ENCODE measurements at places on chromosomes 6 and 20.
A peak's percentile ranks its signal among the peaks of the same experiment; 100 is the strongest.

DNA sequence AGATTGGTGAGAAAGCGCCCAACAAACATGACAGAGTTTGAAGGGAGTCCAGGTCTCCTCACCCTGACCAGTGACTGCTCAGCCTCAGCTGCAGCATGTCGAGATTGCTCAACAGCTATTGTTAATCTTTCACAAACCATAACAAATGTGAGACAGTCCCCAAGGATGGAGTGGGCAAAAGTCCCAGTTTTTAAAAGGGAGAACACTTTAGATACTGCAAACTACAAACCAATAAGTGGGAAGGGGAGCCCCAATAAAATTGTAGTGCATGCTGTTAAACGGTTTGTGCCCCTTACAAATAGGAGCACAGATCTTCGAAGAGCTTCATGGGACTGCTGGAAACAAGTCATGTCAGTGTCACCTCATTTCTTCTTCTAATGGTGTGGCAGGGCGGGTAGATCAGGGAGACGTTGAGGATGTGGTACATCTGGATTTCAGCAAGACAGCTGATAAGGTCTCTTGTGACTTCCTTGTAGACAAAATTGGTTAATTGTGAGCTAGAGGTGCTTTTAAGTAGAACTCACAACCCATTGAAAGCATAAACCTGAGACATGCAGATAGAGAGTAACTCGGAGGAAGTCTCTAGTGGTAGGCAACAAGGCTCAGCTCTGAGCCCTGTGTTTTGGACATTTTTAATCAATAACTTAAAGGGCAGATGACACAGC lies 134.0 kb upstream of the ARMC2 start:
- DNase-seq: peak; percentile 60

DNA sequence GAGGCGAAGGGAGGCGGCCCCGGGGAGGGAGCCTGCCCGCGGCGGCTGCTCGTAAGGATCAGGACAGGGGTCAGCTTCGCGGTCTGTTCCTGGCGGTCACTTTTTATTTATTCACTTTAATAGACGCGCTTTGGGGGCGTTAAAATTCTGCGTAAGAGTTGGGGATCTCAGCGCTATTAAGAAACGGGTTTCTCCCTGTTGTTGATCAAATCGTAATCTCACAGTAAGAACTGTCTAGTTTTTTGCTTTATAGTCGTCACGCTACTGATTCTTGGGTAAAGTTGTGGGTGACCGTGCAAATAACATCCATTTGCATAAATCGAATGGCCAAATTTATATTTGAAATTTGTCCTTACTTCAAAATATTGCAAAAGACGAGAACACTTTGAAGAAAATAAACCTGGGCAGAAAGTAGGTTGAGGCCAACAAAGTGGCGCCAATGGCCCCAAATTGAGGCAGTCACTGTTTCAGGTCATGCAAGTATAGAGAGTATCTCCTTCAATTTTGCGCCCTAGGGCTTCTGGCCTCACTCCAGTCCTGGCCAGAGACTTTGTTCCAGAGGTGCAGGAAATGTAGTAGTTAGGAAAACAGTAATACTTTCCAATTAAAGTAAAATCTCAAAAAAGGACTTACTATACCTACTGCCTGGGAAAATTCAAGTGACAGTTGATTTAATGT lies 963 bp upstream of the RMND1 start:
- DNase-seq: peak; percentile 64

DNA sequence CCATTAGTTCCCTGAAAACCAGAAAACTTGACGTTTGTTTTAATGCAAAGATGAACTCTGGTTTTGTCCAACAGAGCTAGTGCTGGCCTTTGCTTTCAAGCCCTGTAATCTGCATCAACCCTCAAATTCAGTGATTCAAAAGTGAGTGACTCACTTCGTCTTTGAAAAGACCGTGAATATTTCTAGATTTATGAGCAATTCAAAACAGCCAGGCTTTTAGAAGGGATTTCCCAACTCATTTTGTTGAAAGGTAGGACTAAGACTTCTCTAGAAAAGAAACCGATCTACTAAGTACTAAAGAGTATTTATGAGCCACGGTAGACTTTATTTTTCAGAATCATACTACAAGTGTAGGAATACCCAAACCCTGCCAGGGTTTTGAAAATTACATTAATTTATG lies 121.5 kb downstream of the UST start:
- peak; percentile 77 for DNase-seq

DNA sequence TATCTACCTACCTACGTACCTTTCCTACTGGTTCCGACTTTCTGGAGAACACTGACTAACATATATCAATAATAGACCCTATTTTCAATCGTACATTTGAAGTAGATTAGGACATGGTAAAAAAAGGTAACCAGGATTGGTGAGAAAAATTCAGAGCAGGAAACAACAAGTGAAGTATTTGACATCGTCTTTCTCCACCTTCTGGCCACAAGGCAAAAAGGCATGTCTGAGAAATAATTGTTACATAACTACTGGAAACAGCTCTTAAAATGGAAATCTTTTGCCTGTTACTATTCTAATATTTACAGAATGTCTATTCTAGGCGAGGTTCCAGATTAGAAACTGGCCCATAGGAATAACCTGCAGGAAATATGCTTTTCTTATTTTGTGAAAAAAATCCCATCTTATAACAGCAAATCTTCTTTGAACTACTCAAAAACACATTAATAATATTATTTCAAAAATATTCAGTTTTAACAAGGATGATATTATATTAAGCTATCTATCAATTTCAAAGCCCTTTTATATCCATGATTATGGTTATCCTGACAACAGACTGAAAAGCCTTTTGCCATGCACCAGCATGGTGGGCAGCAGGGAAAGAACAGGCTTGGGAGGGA lies 80.8 kb downstream of the RCAN2 start:
- peak; percentile 19 for DNase-seq

GRCh38 chr20:59580991-59581401 lies 23.3 kb upstream of the PHACTR3 start:
- DNase-seq: no peak

DNA sequence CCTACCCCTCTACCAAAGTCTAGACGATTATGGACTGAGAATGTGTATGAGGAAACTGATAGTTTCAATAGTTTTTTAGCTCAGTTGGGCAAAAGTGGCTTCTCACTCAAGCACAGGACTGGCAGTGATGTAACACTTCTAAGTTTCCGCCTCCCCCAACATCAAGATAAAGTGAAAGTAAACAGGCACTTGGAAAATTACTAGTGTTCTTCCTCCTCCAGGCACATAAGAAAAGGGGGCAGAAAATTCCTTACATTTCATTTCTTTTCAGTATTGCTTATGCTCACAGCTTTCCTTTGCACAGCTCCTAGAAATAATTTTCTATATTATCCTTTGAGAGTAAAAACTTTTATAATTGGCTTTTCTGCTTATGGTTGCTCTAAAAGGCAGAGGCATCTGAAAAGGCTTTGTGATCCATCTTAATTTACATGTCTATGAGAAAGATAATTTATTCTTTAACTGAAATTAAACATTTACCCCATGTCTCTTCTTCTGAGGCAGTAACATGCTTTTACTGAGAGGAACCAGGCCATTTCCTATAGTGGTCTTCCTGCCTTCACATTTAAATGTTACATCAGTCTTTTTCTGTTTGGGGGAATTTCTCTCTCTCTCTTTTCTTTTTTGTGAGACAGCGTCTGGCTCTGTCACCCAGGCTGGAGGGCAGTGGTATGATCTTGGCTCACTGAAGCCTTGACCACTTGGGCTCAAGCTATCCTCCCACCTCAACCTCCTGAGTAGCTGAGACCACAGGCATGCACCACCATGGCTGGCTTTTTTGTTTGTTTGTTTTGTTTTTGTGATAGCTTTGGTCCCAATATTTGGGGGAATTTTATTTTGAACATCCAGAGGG lies 65.0 kb upstream of the EEF1A1 start:
- DNase-seq: peak; percentile 86

GRCh38 chr6:118935331-118935668 lies 341 bp upstream of the MCM9 start:
- no peak for DNase-seq

DNA sequence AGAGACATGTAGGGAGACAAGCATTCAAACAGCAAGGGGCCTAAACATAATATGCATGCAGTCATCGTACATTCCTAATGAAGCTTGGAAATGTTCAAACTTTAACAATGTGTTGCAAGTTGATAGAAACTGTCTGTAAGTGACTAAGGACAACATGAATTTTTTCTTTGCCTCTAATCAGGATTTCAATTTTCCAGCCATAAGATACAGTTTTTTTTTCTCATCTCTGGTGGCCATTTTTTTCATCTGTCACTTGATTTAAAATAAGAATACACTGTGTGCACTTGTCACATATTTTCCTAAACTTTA lies 22.2 kb upstream of the MTRF1L start:
- no peak for DNase-seq

GRCh38 chr20:32655903-32656512 lies 17.7 kb downstream of the C20orf203 start:
- DNase-seq: no peak

GRCh38 chr20:40651151-40651550 lies 37.9 kb downstream of the MAFB start:
- peak; percentile 33 for DNase-seq

DNA sequence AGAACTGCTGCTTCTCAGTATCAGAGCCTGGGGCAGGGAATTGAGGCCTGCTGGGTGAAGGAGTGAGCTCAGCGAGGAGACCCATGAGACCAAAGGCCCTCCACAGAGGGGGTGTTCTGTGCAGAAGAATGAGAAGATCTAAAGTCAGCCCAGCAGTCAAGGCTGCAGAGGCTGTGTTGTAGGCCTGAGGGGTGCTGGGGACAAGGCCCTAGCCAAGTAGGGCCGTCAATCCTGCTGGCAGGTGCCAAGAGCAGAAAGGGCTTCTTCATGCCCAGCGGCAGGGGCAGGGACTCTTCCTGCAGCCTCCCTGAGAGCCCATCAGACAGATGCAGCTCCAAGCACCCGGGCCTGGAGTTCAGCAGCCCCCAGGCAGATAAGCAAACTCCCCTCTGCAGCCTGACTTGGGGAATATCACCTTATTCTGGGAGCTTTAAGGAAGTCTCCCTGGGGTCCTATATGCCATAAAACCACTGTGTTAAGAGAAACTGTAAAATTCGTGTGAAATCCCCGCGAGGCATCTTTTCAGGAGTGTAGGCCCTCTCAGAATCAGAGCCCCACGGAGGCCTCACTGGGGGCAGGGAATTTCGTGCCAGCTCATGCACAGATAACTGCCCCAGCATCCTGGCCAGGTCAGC lies 9.0 kb downstream of the CCDC167 start:
- DNase-seq: no peak

DNA sequence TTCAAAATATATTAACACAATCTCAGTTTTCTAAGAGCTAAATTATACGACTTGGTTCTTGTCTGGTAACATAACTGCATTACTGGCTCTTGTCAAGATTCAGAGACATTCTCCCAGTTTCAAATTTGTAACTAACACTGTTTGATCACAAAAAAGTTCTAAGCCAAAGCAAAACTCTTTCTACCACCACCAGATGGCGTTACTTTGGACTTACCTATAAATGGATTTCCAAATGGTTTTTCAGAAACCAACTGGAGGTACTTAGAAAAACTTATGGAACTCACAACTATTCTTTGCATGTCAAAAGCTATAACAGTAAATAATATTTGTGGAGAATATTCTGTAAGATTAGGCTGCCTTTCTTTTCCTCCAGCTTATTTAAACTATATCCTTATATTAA lies 34.2 kb upstream of the GFRAL start:
- DNase-seq: peak; percentile 7

DNA sequence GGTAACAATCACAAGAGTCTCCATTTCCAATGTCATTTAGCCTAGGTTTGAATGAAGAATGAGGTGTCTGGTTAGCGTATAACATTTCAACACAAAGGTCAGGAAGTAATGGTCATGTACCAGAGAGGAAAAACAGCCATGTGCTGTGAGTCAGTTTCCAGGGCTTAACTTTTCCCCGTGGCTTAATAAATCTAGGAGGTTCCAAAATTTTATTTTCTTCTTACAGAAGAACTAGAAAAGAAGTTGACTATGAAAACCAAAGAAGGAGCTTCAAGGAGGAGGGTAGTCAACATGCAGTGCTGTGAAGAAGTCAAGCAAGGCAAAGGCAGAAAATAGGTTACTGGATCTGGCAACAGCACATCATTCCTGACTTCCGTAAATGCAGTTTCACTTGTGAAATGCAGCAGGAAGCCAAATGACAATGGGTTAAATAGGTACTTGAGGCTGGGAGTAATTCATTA lies 8.4 kb upstream of the GABRR2 start:
- DNase-seq: no peak

DNA sequence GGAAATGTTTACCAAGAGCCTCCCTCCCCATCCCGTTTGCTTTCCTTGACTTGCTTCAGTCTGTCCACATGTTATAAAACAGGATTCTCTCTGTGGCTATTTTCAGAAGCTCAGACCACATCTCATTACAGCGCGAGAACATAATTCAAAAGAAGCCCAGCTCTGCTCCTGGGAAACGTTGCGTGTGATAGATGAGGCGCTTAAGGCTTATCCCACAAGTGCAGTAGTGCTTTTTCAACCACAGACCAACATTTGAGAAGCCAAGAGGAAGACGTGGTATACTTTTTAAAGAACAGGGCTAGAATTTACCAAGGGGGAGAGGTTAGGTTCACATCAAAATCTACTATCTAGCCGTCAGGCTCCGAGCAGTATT lies 239.5 kb downstream of the SLC24A3 start:
- no peak for DNase-seq

GRCh38 chr20:13355941-13356486 lies 134.9 kb downstream of the ISM1 start:
- peak; percentile 33 for DNase-seq

GRCh38 chr6:47701363-47701762 lies 3.0 kb downstream of the ADGRF4 start:
- no peak for DNase-seq

Measured in EH (cell line).